ENCODE measurements at places on chromosomes 1 and 21.

DNA sequence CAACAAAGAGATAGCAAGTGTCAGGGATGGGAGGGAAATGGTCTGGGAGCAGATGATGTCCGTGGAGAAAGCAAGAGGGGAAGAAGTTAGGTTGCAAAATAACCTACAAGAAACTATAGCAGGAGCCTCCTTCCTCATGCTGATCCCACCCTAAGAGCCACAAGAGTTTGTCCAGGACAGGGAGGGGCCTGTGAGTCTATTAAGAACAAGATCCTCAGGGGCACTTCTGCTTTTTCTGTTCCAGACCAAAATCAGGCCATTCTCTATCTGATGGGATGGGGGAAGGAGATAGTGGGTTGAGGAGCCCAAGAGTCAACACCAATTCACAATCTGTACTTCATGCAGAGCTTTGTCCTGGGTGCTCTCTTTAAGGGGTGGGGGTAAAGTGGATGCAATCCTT is 7.7 kb upstream of the ATP1A4 start:
- DNase-seq: no peak

DNA sequence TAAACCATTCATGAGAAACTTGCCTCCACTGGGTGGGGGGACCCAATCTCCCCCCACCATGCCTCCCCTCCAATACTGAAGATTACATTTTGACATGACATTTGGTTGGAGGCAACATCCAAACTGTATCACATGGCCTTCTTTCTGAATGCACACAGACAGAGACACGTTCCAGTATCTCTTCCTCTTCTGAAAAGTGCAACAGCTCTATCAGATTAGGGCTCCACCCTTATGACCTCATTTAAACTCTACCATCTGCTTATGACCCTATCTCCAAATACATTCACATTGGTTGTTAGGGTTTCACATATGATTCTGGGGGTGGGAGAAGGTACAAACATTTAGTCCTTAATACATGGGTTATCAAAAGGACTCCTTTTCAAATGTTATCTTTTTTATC is 481.8 kb upstream of the NFIA start:
- DNase-seq: no peak

- DNase-seq: peak; percentile 31
Observed at GRCh38 chr1:202599669-202600431, 110.4 kb downstream of the SYT2 start.

GRCh38 chr1:180101411-180101810 is 53.3 kb upstream of the QSOX1 start:
- DNase-seq: no peak

DNA sequence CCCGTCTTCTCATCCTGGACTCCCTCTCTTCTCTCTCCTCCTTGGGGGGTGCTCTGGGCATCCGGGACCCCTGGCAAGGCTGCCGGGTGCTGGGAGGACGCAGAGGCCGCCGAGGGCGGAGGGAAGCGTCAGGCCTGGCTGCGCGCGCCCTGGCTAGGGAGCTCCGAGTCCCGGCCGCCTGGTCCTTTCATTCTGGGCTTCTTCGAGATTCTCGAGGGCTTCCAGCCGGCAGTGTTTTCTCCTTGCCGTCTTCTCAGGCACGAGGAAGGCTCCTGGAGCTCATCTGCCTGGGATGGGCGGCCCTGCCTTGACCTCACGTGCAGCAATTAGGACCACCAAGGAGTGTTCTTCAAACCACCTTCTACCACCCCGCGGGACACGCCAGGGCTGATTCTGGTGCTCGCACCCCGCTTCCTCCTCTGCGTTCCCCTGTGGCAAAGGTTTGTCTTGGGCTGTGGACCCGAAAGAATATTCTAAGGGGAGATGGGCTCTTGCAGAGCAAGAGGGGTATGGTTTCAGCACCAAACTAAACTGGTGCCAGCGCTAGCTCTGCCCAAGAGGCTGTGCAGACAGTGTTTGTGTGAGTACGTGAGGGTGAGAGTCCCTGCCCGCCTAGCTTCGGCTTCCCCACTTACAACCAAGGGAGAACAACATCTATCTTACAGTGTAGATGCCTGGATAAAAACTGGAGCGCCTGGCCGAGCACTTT is 36.5 kb downstream of the PIK3CD start:
- no peak for DNase-seq

DNA sequence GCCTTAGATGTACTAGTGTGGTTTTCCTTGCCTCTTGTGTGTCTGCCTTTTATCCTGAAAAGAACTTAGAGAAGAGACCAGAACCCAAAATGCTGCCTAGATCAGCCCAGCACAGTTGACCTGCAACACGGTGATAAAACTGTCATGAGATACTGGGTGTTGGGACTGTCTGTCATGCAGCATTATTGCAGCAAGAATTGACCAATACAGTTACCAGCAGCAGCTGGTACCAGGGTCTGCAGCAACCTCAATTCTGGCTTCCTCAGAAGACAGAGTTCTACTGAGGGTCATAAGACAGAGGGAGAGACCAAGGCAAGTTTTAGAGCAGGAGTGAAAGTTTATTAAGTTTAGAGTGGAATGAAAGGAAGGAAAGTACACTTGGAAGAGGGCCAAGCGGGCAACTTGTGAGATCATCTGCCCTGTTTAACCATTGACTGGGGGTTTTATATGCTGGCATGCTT is 182.0 kb downstream of the DYRK1A start:
- no peak for DNase-seq

- DNase-seq: peak; percentile 81
Observed at GRCh38 chr1:202671399-202671798, 38.9 kb downstream of the SYT2 start.

DNA sequence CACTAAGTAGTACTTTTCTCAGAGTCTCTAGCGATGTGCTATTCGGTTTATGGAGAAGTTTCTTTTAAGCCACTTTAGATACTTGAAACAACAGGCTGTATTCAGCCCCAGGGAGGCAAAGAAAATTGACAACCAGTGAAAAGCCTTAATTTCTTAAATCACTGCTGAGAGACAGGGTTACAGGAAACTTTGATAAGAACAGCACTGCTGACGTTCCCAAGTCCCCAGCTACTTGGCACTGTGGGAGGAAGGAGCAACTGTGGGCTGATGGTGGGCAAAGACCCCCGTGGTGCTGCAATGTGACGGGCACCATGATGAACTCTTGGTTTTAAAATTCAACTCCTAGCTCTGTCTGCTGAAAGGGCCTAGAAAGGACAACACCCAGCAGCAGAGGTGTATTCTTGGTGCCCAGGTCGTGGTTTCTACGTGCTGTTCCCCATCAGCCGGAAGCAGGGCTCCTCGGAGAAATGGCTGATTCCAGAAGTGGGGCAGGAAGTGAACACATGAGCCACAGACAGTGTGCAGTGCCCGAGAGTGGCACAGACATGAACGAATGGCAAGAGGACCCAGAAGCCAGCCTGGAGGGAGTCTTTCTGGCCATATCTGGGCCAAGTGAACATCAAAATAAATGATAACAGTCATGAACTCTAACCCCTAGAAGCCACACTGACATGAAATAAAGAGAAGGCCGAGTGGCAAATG is 5.3 kb downstream of the PTTG1IP start:
- no peak for DNase-seq

GRCh38 chr1:19754482-19754881 is 45.2 kb downstream of the TMCO4 start:
- peak; percentile 80 for DNase-seq

GRCh38 chr1:9612871-9613624 is 24.3 kb downstream of the TMEM201 start:
- DNase-seq: no peak

DNA sequence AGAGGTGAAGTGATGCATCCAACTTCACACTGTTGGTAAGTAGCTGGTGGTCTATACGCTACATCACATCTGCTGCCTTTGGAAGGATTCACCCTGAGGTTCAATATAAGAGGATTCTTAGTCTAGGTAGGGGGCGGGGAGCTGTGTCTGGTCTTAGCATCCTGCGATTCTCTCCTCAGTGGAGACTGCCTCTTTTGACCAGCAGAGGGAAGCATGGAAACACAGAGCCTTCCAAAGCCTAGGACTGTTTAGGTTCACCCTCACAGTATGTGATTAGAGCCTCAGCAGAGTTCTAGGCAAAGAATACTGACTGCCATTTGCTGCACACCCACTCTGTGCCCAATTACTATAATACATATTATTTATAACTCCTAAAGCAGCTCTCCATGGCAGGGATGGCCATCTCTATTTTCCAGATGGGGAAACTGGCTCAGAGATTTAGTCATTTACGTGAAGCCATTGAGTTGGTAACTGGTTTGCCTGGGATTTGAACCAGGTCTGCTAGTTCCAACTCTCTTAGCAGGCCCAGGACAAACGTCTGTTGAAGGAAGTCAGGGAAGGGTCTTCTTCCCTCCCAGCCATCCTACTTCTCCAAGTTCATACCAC is 28.9 kb upstream of the EFCAB14 start:
- DNase-seq: peak; percentile 44

- peak; percentile 50 for DNase-seq
Observed at GRCh38 chr1:56397811-56398231, 181.5 kb downstream of the PLPP3 start.

Data from LNCaP clone FGC (cell line).